Activated CD4-positive, CD25-positive, alpha-beta regulatory T cell (primary cell): ENCODE measurements at places on chromosomes 7 and 10.

DNA sequence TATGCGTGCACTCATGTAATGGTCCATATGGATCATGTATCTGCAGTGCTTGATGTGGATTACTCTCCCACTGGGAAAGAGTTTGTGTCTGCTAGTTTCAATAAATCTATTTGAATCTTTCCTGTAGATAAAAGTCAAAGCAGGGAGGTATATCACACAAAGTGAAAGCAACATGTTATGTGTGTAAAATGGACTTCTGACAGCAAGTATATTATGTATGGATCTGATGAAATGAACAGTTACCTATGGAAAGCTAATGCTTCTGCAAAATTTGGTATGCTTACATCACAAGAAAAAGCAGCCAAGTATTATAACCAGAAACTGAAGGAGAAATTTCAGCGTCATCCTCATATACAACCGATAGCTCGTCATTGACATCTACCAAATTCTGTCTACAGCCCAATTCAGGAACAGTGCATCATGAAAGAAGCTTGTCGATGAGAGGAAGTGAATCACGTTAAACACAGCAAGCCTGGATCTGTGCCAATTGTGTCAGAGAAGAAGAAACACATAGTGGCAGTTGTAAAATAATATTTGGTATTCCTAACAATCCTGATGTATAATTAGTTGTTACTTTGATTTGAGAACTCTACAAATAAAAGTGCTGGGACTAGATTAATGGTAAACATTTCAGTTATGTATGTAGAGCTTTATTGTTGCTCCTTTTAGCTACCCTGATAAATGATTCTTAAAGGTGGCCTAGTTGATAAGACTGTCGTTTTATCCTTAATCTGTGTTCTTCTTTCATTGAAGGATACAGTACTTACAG, 14.2 kb upstream of the SYPL1 start:
- no peak for DNase-seq

DNA sequence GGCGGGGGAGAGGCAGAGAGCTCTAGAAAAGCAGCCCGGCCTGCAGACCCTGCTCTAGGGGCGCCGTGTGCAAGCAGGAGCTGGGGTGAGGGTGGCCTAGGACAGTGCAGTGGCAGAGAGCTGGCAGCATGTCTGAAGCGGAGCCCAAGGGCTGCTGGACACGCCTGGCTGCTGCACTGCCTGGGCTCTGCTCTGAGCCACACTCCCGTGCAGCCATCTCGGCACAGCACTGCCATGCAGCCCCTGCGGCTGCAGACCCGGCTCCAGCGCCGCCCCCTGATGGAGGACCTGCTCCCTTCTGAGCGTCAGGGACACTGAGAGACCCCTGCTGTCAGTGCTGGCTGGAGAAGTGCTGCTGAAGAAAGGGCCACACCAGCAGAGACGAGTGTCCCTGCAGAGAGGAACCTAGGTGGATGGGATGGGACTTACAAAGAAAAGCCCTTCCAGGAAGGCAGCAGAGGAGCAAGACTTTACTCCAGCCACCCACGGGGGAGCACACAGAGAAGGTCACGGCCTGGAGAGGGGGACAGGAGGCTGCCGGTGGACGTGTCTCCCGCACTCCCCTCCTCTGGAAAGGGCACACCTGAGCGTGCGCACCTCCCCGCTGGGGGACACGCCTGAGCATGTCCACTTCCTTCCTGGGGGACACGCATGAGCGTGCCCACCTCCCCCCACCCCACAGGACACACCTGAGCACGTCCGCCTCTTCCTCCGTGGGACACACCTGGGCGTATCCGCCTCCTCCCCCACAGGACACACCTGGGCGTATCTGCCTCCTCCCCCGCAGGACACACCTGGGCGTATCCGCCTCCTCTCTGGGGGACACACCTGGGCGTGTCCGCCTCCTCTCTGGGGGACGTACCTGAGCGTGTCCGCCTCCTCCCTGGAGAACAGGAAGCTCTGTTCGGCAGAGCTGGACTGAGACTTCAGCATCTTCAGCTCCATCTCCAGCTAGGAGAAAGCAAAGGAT, 252.9 kb downstream of the MAD1L1 start:
- DNase-seq: no peak

DNA sequence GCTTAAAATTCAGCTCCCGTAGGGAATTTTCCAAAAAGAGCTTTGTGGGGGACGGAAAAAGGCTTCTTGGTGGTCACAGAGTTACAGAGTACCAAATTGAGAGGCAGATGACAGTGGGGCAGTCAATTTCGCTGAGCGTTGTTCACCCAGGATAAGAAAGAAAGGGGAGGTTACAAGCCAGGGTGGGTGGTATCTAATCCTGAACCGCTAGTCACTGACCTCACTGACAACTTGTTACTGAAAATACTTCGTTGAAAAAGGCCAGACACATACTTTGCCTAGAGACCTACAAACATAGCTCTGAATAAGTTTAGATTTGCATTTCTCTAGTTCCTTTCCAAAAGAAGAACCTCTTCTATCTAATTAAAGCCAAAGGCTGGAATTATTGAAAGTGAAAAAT, at the start of gene CTNNA3:
Gene CTNNA3, minus strand, starts transcription at position 167 of the 400 bp plus-strand sequence.
- DNase-seq: no peak

GRCh38 chr10:113026679-113027078, 76.6 kb downstream of the TCF7L2 start:
- DNase-seq: no peak

DNA sequence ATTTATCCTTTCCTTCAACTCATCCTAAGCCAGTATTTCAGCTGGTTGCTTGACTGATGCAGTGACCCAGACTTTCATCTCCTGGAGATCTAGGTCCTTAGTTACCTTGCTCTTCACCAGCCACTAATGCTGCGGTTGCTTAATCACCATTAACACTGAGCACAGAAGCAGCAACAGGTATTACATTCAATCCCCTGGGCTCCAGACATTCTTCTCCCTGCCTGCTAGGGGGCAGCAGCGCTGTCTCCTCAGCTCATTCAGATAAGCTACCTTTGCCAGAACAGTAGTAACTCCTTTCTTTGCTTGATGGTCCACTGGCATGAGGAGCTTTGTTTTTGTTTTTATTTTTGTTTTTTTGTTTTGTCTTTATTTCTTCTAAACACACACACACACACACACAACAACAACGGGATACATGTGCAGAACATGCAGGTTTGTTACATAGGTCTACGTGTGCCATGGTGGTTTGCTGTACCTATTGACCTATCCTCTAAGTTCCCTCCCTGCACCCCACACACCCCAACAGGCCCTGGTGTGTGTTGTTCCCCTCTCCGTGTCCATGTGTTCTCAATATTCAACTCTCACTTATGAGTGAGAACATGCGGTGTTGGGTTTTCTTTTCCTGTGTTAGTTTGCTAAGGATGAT, 1043.2 kb upstream of the C7orf33 start:
- DNase-seq: no peak

- DNase-seq: no peak
Observed at GRCh38 chr7:132580277-132580676, 4.0 kb upstream of the PLXNA4 start.
